BJ (cell line): ENCODE measurements at places on chromosomes 12 and 14.

GRCh38 chr14:39469094-39469710, 37.0 kb upstream of the FBXO33 start:
- no peak for DNase-seq

DNA sequence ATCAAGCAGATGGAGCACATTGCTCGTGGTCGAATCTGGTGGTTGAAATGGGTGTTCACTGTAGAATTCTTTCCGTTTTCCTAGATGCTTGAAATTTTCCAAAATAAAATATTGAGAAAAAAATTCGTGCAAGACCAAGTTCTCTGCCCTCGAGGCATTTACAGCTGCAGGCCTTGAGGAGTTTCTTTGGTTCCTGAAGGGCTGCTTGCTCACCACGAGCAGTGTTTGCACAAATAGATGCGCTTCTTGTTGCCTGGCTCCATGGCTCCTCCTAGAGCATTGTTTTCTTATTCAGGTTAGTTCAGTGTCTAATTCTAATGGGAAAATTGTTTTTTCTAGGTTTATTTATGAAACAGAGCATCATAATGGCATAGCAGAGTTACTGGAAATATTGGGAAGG, 74.5 kb upstream of the DYNC1H1 start:
- DNase-seq, result peak; percentile 13

GRCh38 chr12:2336409-2336829, 283.6 kb downstream of the CACNA1C start:
- peak; percentile 91 for DNase-seq

DNA sequence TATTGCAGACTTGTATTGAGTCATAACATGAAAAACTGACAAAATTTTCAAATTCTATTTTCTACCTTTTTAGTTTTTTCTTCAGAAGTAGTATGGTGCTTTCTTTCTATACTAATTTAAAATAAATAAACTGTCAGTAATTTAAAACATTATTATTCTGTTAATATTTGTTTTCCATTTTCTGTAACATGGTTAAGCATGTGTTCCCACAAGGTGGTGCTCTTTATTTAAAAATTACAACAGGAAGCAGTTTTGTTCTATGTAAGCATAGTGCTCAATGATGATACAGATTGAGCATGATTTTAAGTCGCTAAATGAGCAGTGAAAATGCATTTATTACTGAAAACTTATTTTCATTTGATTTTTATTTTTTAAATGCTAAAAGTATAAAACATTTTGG, 114.6 kb downstream of the PPFIA2 start:
- DNase-seq, result no peak

GRCh38 chr12:121849665-121850064, 9.0 kb downstream of the HPD start:
- DNase-seq, result no peak
